Calu3 (cell line): ENCODE measurements at places on chromosomes 11 and 22. TPM values are rescaled to one million over a fixed set of nuclear protein-coding genes. Genes with fewer than 3 reads are reported as not detected.

The RBMXL2 gene
- not detected in 2 replicates for total RNA-seq

The ENTHD1 gene
- not detected in 2 replicates for total RNA-seq

The SULT4A1 gene
- total RNA-seq, result 7.9 and 9.1 TPM in 2 replicates

The DERL3 gene
- 2.9 and 3.7 TPM in 2 replicates for total RNA-seq

The WT1 gene
- 0.24 TPM in 1 of 2 replicates, not detected in the other for total RNA-seq

The BIK gene
- total RNA-seq, result 37.9 and 43.1 TPM in 2 replicates

The RFPL1 gene
- not detected in 2 replicates for total RNA-seq

The CDC42EP1 gene
- 156 and 162 TPM in 2 replicates for total RNA-seq

The AQP11 gene
- total RNA-seq, result 1.2 and 1.4 TPM in 2 replicates

DNA sequence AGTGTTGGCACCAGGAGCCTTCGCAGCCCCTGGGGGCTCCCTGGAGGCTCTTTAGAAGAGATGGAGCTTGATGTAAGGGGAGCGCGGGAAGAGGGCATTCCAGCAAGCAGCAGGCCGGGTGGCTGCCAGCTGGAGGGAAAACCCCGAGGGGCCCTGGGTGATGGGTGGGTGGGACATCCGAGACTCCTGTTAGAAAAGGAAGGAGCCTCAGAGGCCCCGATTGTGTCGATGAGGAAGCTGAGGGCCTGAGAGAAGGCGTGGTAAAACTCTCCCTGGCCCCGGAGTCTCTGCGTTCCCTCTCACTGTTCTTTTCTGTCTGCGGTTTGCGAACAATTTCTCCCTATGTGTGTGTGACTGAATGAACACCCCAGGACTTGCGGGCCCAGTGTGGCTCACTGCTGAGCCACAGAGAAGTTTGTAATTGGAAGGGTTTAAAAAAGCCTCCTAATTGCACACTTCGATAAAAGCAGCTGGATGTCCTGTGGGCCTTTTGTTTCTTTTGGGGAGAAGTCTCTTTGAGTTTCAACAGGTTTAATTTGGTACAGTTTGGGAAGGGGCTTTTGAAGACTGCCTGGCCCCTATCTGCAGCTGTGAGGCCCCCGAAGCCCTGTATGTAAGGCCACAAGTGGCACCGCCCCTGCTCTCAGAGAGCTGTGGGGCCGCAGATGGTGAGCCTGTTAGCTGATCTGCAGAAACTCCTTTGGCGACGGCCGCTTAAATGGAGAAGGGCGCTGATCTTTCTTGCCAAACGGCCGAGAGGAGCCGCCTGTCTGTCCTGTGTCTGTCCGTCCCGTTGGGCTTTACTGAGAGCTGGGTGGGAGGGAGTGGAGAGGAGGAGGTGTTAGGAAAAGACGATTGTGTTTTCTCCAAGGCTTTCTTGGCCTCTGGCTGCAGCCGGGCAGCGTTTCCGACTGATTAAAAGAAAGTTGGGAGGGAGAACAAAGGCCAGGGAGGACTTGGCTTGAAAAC, 2.0 kb downstream of the FBLN1 start:
- H3K27ac ChIP-seq, result no peak overlapping the region
- H3K4me3 ChIP-seq, result no peak overlapping the region
- no peak for DNase-seq
- H3K4me1 ChIP-seq, result no peaks in the 10 kb centered on the region

DNA sequence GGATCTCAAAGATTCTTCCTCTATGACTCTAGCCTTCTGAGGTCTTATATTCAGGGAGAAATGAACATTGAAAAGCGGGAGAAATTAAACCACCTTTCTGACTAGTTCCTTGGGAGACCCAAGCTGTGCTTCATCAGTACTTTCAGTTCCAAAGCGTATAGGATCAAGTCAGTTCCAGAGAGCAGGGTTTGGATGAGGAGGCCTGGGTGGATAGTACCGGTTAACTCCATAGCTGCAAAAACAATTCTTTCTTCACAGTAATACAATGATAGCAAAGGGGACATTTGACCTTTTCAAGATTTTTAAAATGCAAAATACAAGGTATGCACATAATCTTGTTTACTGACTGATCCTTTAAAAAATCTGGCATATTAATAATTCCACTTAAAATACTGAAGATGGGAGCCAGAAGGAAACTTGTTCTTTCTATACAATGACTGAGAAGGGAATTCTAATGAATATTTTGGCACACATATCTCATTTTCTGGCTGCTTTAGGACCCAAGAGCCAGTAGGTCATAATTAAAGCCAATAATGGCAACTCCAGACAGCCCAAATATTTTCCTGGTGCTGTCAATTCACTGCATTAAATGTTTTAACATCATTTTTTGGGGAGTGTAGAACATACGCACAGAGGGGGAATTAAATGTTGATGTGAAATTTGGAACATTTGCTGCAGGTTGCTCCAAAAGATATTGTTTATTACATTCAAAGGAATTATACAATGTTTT, 16.0 kb downstream of the ADM start:
- H3K27me3 ChIP-seq, result peaks cover 8% of the 10 kb centered on the region
- no peak overlapping the region for H3K4me3 ChIP-seq
- H3K27ac ChIP-seq, result no peak overlapping the region

DNA sequence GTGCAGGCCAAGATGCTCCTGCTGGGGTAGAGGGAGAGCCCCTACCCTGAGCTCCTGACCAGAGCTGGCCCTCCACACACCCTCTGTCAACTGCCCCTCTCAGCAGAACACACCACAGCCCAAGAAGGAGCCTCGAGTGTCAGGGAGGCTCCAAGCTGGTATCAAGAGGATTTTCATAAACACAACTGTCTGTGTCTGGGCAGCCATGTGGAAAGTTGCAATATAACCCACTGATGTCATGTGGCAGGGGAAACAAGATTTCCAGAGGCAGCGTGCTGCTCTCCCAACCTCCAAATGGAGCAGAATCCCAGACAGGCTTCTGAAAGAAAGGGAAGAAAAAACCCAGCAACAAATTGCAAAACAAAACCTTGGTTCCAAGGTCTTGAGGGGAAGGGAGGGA, 569.9 kb downstream of the BUD13 start:
- no peak overlapping the region for H3K4me3 ChIP-seq
- H3K27me3 ChIP-seq, result peaks cover 63% of the 10 kb centered on the region
- H3K36me3 ChIP-seq, result no peaks in the 10 kb centered on the region
- H3K4me1 ChIP-seq, result no peaks in the 10 kb centered on the region
- H3K27ac ChIP-seq, result no peak overlapping the region

GRCh38 chr11:17219016-17219415, 11.2 kb upstream of the PIK3C2A start:
- no peak overlapping the region for H3K4me3 ChIP-seq
- peaks cover 12% of the 10 kb centered on the region for H3K4me1 ChIP-seq
- H3K36me3 ChIP-seq, result peaks cover 5% of the 10 kb centered on the region

GRCh38 chr11:119673759-119674336, 55.2 kb downstream of the NECTIN1 start:
- no peak for DNase-seq
- H3K27ac ChIP-seq, result no peak overlapping the region
- H3K4me1 ChIP-seq, result no peaks in the 10 kb centered on the region
- H3K4me3 ChIP-seq, result no peak overlapping the region

GRCh38 chr22:20857838-20858614, 585 bp downstream of the PI4KA start:
- no peaks in the 10 kb centered on the region for H3K27me3 ChIP-seq
- H3K4me1 ChIP-seq, result peaks cover 28% of the 10 kb centered on the region
- peak; percentile 86 for DNase-seq
- peaks cover 27% of the 10 kb centered on the region for H3K36me3 ChIP-seq

GRCh38 chr22:42296381-42296853, 26.0 kb upstream of the TCF20 start:
- no peak overlapping the region for H3K27ac ChIP-seq
- peaks cover 5% of the 10 kb centered on the region for H3K36me3 ChIP-seq
- H3K27me3 ChIP-seq, result peaks cover 28% of the 10 kb centered on the region
- DNase-seq, result peak; percentile 37

DNA sequence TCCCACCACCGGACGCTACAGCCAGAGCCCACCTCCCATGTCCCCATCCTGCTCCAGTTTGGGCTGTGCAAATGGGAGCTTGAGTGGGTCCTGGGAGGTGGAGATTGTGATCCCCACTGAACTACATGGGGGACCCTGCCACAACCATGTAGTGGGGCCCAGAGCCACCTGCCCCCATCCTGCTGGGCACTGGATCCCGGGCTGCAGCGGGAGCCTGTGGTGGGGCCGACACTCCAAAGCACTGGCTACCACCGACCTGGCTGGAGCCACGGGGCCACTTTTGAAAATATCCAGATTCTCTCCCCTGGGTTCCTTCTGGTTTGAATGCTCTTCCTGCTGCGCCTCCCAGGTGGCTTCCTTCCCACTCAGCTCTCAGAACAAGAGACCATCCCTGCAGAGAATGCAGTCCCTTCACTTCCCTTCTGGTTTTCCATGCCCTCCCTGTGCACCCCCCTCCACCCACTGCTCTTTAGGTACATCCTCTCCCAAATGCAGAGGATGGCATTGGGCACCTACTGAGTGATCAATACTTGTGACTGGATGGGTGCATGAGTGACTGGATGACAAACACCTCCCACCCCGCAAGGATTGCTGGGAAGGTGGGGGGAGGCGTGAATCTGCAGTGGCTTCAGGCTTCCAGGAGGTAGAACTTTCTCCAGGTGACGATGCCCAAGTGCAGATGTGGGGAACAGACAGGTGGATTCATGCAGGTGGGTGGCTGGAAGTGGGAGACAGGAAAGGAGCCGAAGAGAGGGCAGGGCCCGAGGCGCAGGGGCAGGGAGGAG, 846 bp upstream of the UNC93B1 start:
- peaks cover 45% of the 10 kb centered on the region for H3K36me3 ChIP-seq
- peaks cover 28% of the 10 kb centered on the region for H3K4me1 ChIP-seq
- no peak for DNase-seq
- peak overlapping the region; percentile 20 for H3K27ac ChIP-seq
- no peaks in the 10 kb centered on the region for H3K27me3 ChIP-seq

GRCh38 chr11:72703267-72704008, 29.2 kb upstream of the PDE2A start:
- no peaks in the 10 kb centered on the region for H3K27me3 ChIP-seq
- no peak for DNase-seq
- H3K4me1 ChIP-seq, result no peaks in the 10 kb centered on the region
- peaks cover 16% of the 10 kb centered on the region for H3K36me3 ChIP-seq
- H3K4me3 ChIP-seq, result no peak overlapping the region

GRCh38 chr11:86934582-86934900, 20.7 kb downstream of the FZD4 start:
- H3K4me1 ChIP-seq, result peaks cover 13% of the 10 kb centered on the region
- DNase-seq, result no peak
- H3K27ac ChIP-seq, result no peak overlapping the region

- peak overlapping the region; percentile 48 for H3K27ac ChIP-seq
- peak; percentile 71 for DNase-seq
- peaks cover 44% of the 10 kb centered on the region for H3K36me3 ChIP-seq
- H3K27me3 ChIP-seq, result peaks cover 14% of the 10 kb centered on the region
- H3K4me1 ChIP-seq, result peaks cover 29% of the 10 kb centered on the region
Measured at GRCh38 chr22:37742376-37743171, 45.7 kb downstream of the TRIOBP start.

- peaks cover 33% of the 10 kb centered on the region for H3K4me1 ChIP-seq
- no peak for DNase-seq
- H3K27ac ChIP-seq, result no peak overlapping the region
Measured at GRCh38 chr11:77111277-77111676, 8.6 kb downstream of the OMP start.

DNA sequence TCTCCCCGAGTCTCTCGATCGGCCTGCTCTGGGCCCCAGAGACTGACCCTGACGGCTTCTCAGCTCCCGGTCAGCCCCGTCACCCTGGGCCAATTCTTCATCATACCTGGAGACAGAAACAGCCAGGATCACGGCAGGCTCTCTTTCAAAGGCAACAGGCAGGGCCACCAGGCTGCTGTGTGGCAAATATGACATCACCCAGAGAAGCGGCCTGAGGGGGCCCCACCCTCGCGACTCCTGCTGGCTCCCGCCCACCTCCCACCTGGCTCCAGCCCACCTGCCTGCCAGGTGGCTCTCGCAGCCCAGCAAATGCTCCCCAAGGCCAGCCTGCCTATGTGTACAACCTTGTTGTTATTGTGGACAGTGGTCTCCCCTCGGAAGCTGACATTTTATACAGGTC, 24.9 kb upstream of the PACSIN2 start:
- no peak for DNase-seq
- H3K27ac ChIP-seq, result no peak overlapping the region
- no peaks in the 10 kb centered on the region for H3K4me1 ChIP-seq

DNA sequence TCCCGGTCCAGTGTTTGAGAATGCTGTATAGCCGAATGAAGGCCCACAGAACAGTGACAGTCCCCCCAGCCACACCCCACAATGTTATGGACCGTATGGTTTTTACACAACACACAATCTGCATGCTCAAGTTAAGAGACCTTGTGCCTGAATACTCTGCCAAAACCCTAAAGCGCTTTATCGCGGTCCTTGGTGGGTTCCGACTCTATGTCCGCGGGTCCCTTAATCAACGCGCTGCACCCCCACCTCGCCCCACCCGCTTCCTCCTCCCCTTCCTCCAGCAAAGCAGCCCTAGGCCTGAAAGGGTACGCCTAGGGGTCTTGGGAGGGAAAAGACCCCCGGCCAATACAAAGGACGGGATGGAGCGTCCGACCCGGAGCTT, 442 bp downstream of the COPB1 start:
- no peaks in the 10 kb centered on the region for H3K27me3 ChIP-seq
- H3K36me3 ChIP-seq, result peaks cover 62% of the 10 kb centered on the region
- peak overlapping the region; percentile 67 for H3K27ac ChIP-seq

GRCh38 chr22:46114518-46115387, 35.6 kb upstream of the PPARA start:
- peaks cover 91% of the 10 kb centered on the region for H3K36me3 ChIP-seq
- peak overlapping the region; percentile 85 for H3K27ac ChIP-seq
- peak; percentile 36 for DNase-seq
- H3K4me3 ChIP-seq, result no peak overlapping the region
- peaks cover 26% of the 10 kb centered on the region for H3K4me1 ChIP-seq
